ENCODE measurements at places on chromosomes 6 and 20. TPM values are rescaled to one million over a fixed set of nuclear protein-coding genes. Genes with fewer than 3 reads are reported as not detected.

GRCh38 chr6:90271831-90272230 lies 24.8 kb downstream of the BACH2 start:
- DNase-seq = no peak

- DNase-seq = no peak
These were observed 6.9 kb downstream of the GRM4 start for GRCh38 chr6:34138914-34139510.

DNA sequence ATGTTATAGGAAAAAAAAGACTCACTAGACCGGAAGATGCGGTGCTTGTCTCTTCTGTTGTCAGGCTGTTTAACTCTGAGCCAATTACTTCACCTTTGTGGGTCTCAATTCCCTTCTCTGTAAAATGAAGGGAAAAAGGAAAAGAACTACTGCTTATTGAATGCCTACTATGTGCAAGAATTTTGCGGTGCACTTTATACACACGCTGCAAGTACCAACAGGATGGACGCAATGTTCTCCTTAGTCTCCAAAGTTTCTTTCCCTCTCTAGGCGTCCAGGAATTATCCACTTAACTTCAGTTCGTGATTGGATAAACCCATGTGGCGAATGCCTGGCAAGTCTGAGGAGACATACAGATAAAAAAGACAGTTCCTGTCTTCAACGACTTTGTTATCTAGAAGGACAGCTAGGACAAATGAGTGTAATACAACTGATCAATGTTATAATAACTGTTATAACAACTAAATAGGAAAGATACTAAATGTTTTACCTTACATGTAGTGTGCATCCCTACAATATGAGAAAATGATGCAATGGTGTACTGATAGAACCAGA lies 69.0 kb upstream of the JARID2 start:
- no peak for DNase-seq

Gene CLVS2
- total RNA-seq = not detected

DNA sequence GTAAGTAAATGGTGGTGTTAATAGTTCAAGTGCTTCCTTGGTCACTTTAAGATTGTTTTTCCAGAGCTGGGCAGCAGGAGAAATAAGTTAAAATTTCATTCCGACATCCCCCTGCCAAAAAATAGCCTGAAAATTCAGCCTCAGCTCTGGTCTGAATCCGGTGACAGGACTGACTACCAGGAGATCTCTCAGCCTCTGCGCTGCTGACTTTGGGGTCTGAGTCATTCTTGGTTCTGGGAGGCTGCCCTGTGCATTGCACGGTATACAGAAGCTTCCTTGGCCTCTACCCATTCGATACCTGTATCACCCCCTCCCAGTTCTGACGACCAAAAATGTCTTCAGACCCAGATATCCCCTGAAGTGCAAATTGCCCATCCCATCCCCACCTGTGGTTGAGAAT lies 36.3 kb upstream of the TFAP2C start:
- DNase-seq = no peak

DNA sequence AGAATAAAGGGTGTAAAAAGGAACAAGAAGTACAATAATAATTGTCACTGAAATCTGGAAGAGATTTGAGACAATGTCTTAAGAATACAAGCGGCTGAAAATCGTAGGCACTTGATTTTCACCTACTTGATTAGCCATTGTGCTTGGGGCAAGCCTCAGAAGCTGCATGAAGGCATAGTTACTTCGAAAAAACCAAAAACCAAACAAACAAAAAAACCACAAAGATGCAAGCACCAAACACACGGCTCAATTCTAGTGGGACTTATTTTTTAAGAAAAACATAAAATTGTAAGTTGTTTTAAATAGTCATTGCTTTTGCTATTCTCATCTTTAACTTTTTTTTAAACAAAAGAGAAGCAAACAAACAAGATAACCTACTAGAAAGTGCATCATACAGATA lies 235.6 kb downstream of the OGFRL1 start:
- DNase-seq = no peak

DNA sequence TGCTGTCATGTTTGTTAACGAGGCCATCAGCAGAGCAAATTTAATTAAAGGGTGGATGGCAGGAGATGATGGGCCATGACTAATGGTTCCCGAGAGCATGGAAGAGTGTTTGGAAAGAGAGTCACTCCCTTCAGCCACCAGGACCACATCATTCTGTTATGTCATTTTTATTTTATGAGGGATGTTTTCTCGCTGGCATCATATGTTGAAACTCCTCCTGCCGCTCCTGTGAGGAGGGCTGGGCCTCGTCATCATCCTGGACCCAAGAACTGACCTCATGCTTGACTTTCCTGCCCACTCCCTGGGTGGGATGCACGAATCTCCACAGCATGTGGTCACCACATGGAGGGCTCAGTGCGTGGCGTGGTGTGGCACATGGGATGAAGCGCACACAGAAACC lies 86.4 kb upstream of the FRMD1 start:
- DNase-seq = peak; percentile 22

Gene HLA-DMB
- total RNA-seq = not detected

GRCh38 chr20:17810847-17811627 lies 111.3 kb downstream of the BANF2 start:
- DNase-seq = no peak

All from SJSA1 (cell line).